ENCODE measurements at places on chromosomes 12 and 14.

DNA sequence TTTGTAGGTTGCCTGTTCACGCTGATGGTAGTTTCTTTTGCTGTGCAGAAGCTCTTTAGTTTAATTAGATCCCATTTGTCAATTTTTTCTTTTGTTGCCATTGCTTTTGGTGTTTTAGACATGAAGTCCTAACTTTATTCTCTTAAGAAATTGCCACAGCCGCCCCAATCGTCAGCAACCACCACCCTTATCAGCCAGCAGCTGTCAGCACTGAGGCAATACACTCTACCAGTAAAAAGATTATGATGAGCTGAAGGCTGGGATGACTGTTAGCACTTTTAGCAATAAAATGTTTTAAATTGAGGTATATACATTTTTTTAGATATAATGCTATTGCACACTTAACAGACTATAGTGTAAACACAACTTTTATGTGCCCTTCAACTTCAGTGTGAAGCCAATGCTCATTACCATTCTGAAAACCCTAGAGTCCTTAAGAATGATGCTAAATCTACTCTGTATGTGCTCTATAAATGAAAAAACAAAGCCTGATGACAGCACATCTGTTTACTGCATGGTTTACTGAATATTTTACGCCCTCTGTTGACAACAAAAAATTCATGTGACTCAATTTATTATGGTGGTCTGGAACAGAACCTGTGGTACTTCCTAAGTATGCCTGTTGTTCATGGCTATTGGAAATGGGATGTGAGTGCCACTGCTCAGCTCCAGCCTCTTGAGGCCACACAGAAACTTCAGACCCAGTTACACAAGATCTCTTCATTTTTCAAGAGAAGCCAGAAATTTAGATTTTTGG, 197.4 kb downstream of the DUSP6 start:
- DNase-seq = no peak

DNA sequence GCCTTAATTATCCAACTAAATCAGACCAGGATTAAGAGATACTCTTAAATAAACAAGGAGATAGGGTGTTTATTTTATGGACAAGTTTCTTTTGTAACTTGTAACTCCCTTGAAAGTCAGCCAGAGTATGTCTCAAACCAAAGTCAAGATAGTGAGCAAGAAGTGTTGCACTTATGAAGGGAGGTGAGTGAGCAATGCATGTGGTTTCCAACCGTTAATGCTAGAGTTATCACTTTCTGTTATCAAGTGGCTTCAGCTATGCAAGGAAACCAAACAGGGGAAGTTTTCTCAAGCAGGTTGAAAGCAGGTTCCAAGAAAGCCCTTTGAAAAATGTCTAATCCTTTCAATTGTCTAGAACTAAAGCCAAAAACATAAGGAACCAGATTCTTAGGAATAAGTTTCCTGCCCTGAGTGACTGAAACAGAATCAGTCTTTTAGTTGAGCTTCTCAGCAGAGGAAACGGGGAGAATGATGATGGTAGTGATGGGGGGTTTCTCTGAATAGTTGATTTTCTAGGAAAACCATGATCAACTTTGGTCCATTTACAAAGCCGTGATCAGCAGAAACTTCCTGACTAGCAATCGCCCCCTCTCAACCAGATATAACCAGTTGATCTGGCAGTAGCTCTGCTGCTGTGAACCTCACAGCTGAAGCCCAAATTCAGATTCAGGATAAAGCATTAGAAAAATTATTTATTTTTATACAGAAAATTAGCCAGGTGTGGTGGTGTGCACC, 128.4 kb downstream of the DAD1 start:
- DNase-seq = no peak

DNA sequence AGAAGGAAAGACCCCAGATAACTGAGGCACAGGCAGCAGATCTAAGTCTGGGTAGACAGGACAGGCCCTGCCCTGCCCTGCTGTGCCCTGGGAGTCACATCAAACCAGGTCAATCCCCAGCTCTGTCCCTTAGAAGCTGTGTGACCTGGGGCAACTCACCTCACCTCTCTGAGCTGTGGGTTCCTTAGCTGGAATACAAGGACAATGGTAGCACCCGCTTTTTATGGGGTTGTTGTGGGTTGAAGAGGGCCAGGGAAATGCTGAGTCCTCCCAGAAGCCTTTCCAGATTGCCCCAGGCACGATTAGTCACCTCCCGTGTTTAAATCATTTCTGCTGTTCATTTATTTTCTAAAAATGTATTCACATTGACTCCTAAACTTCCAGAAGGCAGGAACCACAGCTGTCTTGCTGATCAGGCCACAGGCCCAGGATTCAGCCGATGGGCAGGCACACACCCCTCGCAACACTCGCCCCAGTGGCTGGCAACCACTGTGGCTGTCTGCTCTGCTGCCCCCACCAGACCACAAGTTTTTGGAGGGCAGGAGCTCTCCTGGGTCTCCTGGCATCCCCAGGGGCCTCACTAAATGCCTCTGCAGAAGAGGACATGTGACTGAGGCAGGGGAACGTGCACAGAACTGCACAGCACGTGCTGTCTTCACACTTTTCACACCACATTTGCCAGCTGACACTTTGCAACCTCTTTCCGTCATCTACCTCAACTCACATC, 3.0 kb downstream of the SELPLG start:
- DNase-seq = no peak

- no peak for DNase-seq
Measured at GRCh38 chr14:102688290-102688689, 89.0 kb upstream of the TRAF3 start.

GRCh38 chr14:98943907-98944306, 328.1 kb downstream of the BCL11B start:
- no peak for DNase-seq

DNA sequence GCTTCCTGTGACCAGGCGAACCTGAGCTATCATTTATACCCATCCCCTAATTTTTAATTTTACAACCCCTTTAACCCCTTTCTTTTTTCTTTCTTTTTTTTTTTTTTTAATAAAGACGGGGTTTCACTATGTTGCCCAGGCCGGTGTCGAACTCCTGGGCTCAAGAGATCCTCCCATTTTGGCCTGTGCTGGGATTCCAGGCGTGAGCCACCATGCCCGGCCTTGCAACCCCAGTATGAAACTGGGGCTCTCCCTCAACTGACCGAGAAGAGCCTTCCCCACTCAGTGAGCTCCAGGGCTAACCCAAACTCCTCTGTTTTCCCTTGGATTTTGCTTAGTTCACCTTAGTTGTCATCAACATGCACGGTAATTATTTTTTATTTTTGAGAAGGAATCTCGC, 992 bp downstream of the CPSF2 start:
- DNase-seq = no peak

DNA sequence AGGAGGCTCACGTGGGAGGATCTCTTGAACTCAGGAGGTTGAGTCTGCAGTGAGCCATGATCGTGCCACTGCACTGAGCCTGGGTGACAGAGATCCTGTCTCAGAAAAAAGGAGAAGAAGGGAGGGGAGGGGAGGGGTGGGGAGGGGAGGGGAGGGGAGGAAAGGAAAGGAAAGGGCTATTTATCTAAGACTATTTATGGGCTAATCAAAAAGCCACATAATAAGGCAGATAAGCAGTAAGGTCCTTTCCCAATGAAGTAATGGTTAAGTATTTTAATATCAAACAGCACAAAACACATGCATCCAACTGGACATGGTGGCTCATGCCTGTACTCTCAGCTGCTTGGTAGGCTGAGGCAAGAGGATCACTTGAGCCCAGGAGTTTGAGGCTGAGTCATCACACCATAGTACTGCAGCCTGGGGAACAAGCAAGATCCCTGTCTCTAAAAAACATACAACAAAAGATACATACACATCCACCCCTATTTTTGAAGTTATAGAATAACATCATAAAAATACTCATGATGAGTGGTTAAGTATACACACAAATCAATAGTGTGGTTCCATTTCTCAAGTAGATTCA, 9.7 kb downstream of the PAWR start:
- DNase-seq = no peak

DNA sequence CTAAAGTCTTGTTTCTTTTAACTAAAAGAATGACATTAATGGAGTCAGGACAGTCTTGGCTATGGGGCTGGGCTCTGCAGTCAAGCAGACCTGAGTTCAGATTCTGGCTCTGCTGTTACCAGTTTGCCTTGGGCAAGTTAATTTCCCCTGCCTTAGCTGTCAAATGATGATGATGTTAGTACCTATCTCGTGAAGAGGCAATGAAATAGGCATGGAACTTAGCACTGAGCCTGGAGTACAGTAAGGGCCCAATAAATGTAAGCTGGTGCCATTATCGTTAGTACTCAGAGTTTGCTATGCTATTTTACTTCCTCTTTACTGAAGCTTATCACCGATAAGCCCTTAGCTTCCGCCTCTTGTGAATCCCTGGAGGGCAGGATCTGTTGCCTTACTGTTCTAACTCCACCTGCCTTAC, 8.5 kb downstream of the FBXW8 start:
- no peak for DNase-seq

All from stimulated activated CD4-positive, alpha-beta T cell treated with anti-CD3 and anti-CD28 coated beads, Interleukin-12 subunit alpha, Interleukin-12 subunit beta, amount 100 ng/mL, for 48 hours (primary cell).